ENCODE measurements at places on chromosomes 1 and 21.

- no peak for DNase-seq
Measured at GRCh38 chr1:93330196-93330595, 15.5 kb upstream of the DR1 start.

DNA sequence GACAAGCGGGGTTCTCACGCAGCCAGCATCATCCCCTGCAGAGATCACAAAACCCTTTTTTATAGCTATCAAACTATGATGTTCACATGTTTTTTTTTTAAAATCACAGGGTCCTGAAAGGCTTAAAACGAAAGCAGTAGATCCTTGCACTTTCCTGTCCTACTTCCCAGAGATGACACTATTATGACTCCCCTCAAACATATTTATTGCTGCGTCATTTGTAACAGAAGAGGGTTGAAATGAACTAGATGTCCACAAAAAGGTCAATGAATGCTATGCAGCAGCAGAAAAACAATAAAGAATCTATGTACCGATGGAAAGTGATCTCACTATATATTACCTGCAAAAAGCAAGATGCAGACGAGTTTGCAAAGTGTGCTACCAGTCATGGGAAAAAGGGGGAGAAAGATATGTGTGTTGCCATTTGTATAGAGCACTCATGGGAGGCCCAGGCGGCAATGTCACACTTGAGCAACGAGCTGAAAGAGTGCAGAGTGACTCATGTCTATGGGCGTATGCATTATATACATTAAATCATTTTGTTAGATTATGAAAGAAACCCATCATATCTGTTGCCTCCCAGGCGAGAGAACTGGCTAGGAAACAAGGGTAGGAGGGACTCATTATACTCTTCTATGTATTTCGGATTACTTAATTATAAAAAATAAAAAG, 68.9 kb upstream of the PARP1 start:
- peak; percentile 22 for DNase-seq

DNA sequence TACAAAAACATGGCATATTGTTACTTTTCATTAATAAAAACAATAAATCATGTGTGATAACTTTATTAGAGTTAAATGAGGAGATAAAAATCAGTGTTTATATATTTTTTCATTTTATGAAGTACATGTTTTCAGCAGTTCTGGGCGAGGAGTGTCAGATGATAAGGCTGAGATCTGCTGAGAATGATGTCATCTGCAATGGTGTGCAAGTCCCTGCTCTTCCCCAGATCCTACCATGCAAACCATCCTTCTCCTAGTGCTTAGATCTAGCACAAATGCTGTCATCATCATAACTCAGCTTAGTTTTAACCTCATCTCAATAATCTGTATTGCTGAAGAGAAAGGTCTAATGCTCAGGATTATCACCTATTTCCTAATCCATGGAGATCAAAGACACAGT, 214.4 kb upstream of the DAB1 start:
- no peak for DNase-seq

- no peak for DNase-seq
Measured at GRCh38 chr1:42223036-42223435, 58.5 kb upstream of the GUCA2A start.

DNA sequence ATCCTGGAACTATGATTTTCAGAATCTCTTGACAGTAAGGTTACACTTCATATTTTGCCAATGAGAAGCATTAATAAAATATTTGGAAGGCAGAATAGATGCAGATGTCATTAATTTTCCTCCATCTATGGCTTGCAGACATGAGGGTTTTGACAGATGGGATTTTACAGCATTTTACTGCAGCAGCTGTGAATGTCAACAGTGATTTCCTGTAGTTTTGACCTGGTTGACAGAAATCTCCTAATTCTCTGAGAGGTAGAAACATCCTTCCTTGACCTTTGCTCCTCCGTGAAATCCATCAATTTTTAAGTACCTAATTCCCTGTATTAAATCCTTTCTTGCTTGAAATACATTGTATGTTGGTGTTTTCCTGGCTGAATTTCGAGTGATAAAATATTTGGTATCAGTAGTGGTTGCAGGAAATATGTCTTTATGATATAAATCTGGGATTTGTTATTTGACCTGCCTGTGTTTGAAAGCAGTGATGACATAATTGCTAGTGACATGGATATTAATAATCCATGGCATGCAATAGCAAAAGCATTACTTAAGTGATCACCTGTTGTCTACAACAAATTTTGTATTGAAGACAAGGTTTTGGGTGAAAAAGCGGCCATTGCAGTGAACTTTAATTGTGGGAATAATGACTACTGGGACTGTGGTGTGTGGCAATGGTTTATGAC, 73.9 kb downstream of the HLX start:
- no peak for DNase-seq
